Posterior cingulate gyrus (tissue), 11 donors: ENCODE measurements at places on chromosomes 12 and 14.

DNA sequence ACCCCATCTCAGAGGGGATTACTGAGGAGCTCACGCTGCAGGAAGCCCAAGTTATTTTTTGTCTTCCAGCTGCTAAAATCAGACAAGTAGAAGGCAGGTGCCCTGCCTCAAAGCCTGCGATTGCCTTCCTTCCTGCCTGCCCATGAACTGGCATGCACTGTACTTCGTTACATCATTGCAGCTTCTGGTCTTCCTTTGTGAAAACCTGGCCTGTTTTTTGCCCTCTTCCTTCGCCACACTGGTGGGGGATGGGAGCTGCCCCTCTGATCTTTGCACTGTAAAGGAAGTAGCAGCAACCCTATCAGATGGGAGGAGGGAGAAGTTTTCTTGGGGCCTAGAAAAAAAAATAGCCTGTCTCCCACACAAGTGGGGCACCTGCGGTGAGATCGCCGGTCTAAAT, 1098.7 kb downstream of the BCL11B start:
- no peak for DNase-seq

- DNase-seq = no peak
Observed at GRCh38 chr14:73712540-73713180, 1.5 kb downstream of the PNMA1 start.

GRCh38 chr12:72631926-72632685, 359.9 kb downstream of the TRHDE start:
- no peak for DNase-seq

DNA sequence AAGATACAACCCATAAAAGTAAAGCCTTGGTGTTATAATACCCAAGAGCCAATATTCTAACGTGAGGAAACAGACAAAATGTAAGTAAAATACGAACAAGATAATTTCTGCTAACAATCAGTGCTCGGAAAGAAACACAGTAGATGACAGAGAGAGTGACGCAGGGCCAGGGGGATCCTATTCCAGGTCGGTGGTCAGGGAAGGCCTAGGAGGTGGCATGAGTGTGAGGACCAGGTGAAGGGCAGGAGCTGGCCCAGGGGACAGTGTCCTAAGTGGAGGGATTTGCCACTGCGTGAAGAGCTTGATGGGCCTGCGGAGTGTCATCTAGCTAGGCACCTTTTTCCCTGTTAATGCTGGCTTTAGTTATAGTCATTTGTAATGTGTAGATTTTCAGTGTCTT, 35.3 kb downstream of the ETV6 start:
- DNase-seq = no peak

DNA sequence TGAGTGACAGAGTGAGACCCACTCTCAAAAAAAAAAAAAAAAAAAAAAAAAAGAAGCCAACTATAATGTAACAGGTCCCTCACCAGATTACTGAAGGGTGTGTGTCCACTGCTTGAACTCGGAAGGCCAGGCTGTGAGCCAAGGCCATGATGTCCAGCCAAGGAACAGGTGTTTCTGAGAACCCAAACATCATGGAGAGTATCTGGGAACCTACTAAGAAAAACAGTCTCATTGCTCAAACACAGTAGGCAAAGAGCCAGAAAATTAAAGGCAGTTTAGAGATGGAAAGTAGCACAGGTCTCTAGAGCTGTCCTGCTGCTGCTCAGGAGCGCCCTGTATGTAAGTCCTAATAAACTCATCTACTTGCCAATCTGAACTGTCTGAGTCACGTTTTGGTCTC, 12.5 kb upstream of the MAP4K5 start:
- DNase-seq = no peak

DNA sequence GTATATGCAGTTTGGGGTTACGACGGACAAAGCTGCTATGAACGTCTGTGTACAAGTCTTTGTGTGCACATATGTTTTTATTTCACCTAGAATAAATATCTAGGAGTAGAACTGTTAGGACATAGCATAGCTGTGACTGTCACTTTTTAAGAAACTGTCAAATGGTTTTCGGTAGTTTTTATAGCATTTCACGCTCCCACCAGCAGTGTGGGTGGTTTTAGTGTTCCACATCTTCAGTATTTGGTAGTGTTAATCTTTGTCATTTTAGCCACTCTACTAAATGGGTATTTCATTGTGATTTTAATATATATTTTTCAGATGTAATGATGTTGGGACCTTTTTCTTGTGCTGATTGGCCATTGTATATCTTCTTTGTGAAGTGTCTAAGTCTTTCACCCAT, 109.1 kb upstream of the BCAT1 start:
- no peak for DNase-seq

DNA sequence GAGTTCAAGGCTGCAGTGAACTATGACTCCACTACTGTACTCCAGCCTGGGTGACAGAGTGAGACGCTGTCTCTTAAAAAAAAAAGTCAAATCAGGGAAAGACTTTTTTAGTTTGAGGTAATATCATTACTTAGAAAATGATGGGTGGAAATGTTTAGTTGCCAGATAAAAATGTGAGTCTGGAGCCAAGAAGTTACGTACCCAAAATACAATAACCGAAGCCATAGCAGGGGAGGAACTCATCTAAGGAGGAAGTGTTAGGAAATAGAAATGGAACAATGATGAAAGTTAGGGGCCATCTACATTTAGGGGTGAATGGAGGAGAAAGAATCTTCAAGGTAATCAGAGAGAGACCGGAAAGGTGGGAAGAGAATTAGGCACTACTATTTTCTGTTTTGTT, 98.8 kb downstream of the DACT1 start:
- no peak for DNase-seq

GRCh38 chr14:24072881-24073877, 1.8 kb downstream of the CPNE6 start:
- DNase-seq = no peak
